ENCODE measurements at places on chromosomes 5 and 9. TPM values are rescaled to one million over a fixed set of nuclear protein-coding genes. Genes with fewer than 3 reads are reported as not detected.

DNA sequence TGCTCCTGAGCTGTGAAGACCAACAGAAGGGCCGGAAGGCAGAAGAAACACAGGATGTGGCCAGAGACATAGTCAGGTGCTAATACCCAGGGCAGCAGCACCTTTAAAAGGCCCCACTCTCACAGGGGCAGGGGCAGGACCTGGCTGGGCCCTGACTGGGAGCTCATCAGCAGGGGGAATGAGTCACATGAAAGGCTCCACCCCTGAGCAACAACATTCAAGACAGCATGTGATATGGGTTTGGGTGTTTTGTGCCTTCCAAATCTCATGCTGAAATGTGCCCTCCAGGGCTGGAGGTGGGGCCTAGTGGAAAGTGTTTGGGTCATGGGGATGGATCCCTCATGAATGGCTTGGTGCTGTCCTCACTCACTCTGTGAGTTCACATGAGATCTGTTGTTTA, 181.7 kb downstream of the ERCC6L2 start:
- DNase-seq = no peak

DNA sequence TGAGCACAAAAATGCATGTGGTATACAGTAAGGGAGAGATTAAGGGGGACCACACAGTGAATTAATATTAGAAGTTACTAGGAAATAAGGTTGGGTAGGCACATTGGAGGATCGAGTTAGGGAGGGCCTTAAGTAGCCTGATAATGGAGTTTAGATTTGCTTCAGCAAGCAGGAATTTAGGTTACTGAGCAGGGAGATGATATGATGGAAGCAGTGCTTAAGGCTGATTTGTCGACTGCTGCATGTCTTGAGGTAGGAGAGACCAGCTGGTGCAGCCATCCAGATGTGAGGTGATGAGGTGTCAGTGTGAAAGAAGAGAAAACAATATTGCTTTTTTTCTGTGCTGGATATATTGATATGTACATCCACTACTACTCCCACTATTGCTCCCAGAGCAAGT, 55.2 kb upstream of the ACTBL2 start:
- no peak for DNase-seq

GRCh38 chr5:136210259-136210658, 17.3 kb upstream of the SMIM32 start:
- no peak for DNase-seq

GRCh38 chr9:134436379-134436762, 110.1 kb downstream of the RXRA start:
- DNase-seq = no peak

DNA sequence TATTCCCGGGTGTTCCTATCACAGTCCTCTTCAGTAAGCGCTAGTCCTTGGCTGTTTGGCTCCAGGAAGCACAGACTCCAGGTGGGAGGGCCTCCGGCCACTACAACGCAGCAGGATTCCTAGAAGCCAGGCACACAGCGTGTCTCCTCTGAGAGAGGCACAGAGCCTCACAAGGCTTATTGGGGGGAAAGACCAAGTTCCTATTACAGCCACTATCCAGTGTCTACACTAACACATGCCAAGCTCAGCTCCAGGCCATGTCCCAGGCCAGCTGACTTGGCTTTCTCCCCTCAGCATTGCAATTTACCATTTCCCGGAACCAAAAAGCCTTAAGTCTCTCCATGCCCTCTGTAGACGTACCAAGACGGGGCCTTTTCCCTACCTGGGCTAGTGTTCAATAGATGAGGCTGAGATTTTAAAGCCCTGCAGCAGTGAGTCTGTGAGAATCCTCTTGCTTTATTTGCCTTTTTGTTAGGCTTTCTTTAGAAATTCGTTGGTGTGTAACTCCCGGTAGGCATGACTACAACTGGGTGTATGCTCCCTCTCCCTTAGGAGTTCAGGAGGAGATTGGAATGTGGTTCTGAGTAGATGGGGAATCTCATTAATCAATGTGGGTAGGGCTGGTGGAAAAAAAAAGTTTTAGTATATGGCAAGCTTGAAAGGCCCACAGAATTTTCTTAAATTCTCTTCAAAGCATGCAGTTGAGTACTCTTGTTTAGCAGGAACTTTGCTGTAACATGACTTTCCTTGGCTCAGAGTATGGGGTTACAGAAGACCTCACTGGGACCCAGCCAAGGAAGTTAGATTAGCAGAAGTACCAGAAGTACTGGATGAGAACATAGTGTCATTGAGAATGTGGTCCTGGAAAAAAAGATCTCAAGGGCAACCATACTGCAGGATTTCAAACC, 84.3 kb upstream of the SLC1A3 start:
- DNase-seq = no peak

- DNase-seq = no peak
Measured at GRCh38 chr9:13491138-13491492, 211.6 kb upstream of the MPDZ start.

GRCh38 chr5:169299191-169299662, 1.7 kb downstream of the SLIT3 start:
- DNase-seq = no peak

DNA sequence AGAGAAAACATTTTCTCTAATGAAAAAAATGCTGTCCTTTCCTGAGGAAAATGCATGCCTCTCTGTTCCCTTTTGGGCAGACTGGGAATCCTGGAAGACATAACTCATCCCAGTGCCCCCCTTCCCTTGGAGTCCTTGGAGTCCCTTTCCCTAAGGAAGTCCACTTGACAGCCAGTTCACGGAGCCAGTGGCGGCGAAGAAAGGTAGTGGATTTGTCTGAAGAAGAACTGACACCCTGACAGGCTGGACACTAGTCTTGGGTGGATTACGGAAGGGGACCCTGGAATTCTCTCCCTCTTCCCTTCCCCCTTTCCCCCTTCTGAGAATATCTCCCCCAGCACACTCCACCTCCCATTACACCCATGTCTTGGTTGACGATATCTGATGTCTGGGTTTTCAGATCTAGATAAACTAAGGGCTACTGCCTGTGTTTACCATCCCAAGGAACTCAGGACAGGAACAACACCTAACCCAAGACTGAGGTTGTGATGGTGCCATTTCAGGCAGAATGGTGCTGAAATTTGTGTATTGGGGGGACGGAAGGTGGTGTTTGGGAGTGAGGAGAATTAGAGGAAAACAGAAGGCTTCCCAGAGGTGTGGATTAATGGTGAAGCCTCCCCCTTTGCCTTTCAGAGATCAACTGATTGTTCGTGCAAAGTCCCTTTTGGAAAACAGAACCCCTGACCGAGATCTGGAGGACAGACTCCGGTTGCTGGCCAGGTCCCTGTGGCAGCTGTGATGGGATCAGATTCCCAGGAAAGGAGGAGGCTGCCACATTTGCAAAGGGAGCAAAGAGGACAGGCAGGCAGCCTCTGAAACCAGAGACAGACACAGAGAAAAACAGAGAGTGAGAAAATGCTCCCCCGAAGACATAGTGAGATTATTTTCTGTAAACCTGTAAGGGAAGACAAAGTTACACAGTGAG, 704 bp downstream of the SPARC start:
- peak; percentile 74 for DNase-seq

GRCh38 chr5:81852291-81853029, 101.6 kb upstream of the SSBP2 start:
- peak; percentile 34 for DNase-seq

DNA sequence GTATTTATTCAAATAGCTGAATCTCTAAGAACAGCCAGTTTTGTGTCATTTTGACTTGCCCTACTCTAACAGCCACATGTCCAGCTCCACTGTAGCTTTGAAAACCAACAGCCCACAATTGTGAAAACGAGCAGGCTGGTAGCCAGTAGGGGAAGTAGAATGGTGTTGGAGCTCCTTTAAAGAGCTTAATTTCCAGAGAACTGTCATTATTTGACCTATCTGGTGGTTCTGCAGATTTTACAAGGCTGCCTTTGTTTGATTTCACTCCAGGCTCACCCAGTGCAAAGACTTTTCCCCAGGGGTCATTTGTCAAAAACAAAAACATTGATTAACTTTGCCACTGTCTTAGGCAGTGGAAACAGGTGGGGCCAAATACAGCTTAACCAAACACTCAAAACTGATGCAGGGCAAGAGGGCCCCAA, 3.2 kb upstream of the PJA2 start:
- DNase-seq = peak; percentile 25

- DNase-seq = peak; percentile 52
Measured at GRCh38 chr5:96876292-96876850, at the start of gene ERAP2. Gene ERAP2 (plus strand): TSS chr5:96876500. CDS start chr5:96879686, 3,186 bp downstream.

GRCh38 chr5:123438244-123438643, 15.0 kb upstream of the CEP120 start:
- no peak for DNase-seq

GRCh38 chr5:102554082-102554481, 55.3 kb upstream of the SLCO6A1 start:
- DNase-seq = no peak

DNA sequence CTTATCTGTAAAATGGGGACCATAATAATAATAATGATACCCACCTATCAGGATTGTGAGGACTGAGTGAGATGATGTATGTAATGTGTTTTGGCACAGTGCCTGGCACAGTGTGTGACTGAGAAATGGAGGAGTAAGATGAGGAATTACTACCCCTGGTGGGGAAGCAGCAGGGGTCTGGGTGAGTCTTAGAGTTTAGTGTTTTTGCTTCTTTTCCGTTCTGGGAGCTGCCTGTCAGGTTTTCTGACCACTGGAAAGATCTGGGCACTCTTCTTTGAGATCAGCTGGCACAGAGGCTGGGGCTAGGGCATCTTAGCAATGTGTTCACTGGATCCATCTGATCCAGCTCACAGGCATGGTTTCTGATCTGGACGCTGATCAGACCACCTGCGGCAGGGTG, 8.5 kb downstream of the LCP2 start:
- no peak for DNase-seq

- no peak for DNase-seq
Measured at GRCh38 chr5:178429491-178430185, 160.6 kb downstream of the COL23A1 start.

DNA sequence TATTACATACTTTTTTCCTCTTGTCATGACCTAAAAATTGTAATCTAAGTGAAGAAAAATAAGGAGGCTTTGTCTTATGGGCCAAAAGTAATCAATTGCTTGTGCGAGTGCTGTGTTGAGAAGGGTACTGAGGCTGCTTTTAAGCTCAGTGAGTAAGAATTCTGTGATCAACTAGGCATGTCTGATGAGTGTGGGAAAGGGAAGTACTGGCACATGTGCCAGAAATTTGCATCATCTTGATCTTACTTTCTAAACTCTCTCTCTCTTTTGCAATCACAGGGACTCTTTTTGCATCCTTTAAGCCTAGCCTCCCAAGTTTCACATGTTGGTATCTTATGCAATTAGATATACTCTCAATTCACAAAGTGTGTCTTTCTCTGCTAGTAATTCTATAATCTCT, 329.9 kb downstream of the KIF4B start:
- DNase-seq = no peak

GRCh38 chr9:70859694-70860093, 261.7 kb downstream of the TRPM3 start:
- peak; percentile 84 for DNase-seq

- no peak for DNase-seq
Measured at GRCh38 chr5:180166176-180166575, 42.8 kb downstream of the RASGEF1C start.

- no peak for DNase-seq
Measured at GRCh38 chr9:8845808-8846207, 1046.2 kb upstream of the DMAC1 start.

DNA sequence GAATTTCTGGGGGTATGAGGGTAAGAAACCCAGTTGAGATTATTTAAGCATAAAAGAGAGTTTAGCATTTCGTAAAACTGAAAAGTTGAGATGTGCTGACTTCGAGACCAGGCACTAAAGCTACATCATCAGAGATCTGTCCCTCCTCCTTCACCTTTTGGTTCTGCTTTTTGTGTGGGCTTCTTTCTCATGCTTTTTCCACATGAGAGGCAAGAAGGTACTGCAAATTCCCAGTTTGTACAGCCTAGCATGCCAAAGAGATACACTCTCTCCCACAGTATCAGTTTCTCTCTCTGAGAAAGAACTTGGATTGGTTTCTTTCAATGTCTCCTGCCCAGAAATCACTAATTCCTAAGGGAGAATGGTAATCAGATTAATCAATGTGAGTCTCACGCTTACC, 584.7 kb downstream of the SEMA5A start:
- no peak for DNase-seq

- no peak for DNase-seq
Measured at GRCh38 chr9:95129476-95130291, 187.8 kb downstream of the FANCC start.

LHX6 gene
- 0.32 TPM for total RNA-seq

TTC16 gene
- total RNA-seq = 0.05 TPM

AGXT2 gene
- not detected for total RNA-seq

SMU1 gene
- total RNA-seq = 19.6 TPM

GLRA1 gene
- total RNA-seq = not detected

GFI1B gene
- total RNA-seq = 0.10 TPM

ORM2 gene
- not detected for total RNA-seq

ZNF879 gene
- 4.8 TPM for total RNA-seq

DOCK8 gene
- total RNA-seq = 2.1 TPM

POLE3 gene
- 65.9 TPM for total RNA-seq

ACSL6 gene
- 0.31 TPM for total RNA-seq

IL33 gene
- not detected for total RNA-seq

MOB3B gene
- not detected for total RNA-seq

NINJ1 gene
- total RNA-seq = 78.3 TPM
